Stimulated activated CD8-positive, alpha-beta memory T cell treated with anti-CD3 and anti-CD28 coated beads, Interleukin-15, amount 100 ng/mL, for 24 hours (primary cell): ENCODE measurements at places on chromosomes 6 and 20.
A peak's percentile ranks its signal among the peaks of the same experiment; 100 is the strongest.

GRCh38 chr6:21151530-21151929 lies 442.0 kb upstream of the SOX4 start:
- no peak for DNase-seq

GRCh38 chr6:117072781-117073180 lies 192.6 kb upstream of the VGLL2 start:
- no peak for DNase-seq

- no peak for DNase-seq
Observed at GRCh38 chr20:15141861-15142260, 804.4 kb upstream of the FLRT3 start.

GRCh38 chr20:59723607-59724456 lies 119.5 kb downstream of the PHACTR3 start:
- DNase-seq: no peak

GRCh38 chr20:55175081-55175480 lies 699.7 kb downstream of the DOK5 start:
- DNase-seq: no peak

DNA sequence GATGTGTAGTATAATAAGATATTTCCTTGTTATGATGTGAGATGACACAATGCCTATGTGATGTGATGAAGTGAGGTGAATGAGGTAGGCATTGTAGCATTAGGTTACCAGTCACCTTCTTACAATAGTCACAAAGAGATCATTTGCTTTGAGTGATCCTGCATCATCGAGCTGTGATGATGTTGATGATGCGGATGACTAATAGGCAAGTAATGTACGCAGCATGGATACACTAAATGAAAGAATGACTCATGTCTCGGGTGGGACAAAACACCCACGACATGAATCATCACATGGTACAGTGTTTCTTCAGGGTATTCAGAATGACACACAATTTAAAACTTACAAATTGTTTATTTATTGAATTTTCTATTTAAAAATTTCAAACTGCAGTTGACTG lies 806.3 kb upstream of the GJE1 start:
- DNase-seq: no peak

- DNase-seq: no peak
Observed at GRCh38 chr6:137904822-137905617, 38.0 kb downstream of the TNFAIP3 start.

- DNase-seq: no peak
Observed at GRCh38 chr20:37198932-37199660, 19.7 kb upstream of the MROH8 start.

- DNase-seq: no peak
Observed at GRCh38 chr20:53869466-53870258, 200.7 kb downstream of the BCAS1 start.

DNA sequence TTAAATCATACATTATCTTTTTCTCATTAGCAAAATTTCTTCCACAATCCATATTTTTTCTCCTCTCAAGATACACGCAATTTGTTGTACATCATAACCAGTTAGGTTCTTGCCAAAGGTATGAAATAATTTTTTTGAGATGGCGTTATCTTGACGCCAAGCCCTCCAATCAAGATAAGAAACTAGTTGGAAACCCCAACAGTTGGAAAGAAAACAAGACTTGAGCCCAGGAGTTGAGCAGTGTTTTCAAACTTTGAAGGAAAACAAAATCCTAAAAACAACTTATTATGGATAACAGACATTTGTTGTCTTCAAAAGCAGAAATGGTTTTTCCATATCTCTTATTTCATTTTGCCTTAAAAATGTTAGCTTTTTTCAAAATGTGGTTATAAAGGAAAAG lies 184.8 kb downstream of the SLC24A3 start:
- DNase-seq: no peak

DNA sequence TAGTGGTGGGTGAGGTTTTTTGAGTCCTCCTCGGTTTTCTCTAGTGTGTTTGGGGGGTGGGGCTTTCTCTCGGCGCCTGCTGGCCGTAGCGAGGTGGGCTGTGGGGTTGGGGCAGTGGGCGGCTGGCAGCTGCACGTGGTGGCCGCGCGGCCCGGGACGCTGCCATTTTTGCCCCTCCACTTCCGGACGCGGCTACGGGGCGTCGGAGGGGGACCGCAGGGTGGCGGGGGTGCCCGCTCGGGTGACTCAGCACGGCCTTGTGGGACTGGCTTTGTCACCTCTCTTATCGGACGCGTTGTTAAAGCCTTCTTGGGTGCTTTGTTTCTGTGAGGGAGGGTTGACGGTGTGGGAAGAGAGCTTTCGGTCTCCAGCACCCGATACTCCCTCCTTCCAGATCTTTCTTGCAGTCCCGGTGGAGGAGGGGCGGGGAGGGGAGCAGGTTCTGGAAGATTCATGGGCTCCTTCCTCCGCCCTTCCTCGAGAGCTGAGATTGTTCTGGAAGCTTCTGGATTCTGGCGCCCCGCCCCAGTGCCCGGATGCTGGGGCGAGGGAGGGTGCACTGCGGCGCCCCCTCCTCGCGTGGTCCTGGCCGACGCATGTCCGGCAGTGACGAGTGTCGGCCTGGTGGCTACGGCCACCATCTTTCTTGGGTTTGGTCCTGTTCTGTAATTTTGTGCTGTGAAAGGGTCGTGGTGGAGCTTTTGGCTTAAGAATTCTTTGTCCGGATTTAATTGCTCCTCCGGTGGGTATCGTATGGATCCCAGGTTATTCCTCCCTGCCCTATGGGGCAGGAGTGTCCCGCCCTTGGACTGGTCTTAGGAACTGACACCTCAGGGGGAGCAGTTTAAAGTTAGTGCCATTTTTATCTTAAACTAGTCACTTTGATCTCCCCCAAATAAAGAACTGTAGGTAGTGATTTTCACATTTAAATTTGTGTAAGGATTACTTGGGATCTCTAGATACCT lies 719 bp downstream of the HSP90AB1 start:
- DNase-seq: peak; percentile 79

- no peak for DNase-seq
Observed at GRCh38 chr6:80543598-80544222, 437.2 kb downstream of the BCKDHB start.

DNA sequence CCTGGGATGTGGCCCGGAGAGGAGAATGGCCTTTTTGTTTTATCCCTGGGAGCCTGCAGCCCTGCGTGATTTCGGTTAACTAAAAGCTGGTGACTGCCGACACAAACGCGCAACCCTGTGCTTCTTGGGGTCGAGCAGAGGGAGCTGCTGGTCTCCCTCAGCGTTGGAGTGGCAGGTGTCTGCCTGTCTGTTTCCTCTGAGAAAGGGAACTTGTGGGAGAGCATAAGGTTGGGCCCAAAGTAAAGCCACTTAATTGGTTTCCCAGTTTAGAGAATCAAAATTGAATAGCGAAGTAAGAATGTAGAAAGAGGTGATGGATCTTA lies 500 bp downstream of the LTV1 start:
- no peak for DNase-seq

GRCh38 chr6:45226081-45226480 lies 102.0 kb upstream of the RUNX2 start:
- no peak for DNase-seq

DNA sequence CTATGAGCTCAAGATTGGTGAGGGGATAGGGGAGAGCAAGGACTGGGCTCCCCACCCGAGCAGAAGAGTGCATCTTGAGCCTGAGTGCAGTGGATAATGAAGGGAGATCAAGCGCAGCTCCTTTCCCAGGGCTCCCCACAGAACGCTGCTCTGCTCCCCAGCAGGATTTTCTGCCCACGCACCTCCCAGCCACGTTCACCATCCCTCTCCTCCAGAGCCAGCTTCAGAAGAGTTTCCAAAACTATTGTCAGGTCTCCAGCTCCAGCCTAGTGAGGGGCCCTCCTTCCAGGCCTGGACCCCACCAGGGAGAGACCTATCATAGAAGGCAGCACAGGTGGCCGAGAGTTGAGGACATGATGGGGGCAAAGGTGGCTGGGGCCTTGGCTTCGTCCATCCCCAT lies 34.5 kb downstream of the FOXP4 start:
- DNase-seq: no peak

DNA sequence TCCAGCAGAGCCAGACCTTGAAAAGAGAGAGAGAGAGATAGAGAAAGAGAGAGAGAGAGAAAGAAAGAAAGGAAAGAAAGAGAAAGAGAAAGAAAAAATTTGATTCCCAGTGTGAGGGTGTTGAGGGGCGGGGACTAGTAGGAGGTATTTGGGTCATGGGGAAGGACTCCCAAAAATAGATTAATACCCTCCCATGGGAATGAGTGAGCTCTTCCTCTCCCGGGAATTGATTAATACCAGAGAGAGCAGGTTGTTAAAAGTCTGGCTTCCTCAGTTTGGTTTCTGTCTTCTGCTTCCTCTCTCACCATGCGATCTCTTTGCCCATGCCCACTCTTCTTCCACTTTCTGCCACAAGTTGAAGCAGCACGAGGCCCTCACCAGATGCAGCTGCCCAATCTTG lies 28.8 kb upstream of the CFAP206 start:
- no peak for DNase-seq

DNA sequence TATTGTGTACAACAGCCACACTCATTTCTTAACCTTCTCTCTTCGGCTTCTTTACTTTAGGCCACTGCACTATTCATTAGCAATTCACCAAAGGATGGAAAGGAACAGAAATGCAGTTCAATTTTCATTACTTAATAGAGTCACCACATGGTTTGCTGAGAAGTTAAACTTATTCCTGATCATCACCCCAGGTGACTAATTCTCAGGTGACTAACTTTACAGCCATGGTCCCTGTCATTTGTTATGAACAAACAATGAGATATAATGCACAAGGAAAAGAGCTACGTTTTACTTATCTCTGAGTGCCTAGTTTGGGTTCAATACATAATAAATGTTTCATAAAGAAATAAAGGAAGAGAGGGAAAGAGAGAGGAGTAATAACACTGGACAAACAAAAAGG lies 45.8 kb upstream of the DST start:
- no peak for DNase-seq

- no peak for DNase-seq
Observed at GRCh38 chr6:113442040-113442439, 415.1 kb upstream of the MARCKS start.

DNA sequence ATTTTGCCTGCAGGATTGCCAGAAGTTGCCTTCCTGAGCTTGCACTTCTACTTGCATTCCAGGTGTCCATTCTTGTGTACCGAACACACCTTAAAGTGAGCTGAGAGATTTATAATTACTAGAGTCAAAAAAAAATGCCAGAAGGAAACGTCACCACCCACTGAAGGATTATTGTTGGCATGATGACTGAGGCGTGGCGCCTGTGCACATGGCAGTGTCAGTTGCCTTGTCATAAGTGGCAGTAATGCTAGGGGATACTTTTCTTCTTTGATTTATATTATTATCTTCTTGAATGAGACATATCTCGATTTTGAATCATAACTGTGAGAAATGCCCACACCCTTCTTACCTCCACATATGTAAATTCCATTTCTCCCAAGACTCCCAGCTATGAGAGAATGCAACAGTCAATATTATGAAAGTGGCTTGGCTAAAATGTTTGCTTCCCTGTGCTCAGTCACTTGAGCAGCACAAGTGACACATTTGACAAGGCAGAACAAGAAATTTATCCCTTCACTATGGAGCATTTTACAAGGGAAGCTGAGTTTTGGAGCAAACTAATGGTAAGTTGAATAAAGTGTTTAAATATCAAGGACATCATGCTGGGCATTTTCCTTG lies 149.5 kb upstream of the SASH1 start:
- DNase-seq: no peak

DNA sequence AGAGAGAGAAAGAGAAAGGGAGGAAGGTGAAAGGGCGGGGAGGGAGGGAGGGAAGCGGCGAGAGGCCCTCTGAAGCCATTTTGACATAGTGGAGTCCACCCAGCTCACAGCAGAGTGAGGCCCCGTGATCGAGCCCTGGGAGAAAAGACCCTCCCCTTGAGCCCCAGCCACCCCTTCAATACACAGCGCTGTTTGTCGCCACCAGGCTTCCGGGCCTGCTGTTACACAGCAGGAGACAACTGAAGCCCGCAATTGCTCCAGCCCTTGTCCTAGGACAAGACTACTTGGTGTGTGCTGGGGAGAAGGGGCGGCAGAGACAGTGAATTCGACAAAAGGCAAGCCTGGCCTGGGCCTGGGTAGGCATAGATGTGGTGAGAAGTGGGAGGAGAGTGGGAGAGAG lies 67.3 kb downstream of the PRR18 start:
- DNase-seq: no peak

DNA sequence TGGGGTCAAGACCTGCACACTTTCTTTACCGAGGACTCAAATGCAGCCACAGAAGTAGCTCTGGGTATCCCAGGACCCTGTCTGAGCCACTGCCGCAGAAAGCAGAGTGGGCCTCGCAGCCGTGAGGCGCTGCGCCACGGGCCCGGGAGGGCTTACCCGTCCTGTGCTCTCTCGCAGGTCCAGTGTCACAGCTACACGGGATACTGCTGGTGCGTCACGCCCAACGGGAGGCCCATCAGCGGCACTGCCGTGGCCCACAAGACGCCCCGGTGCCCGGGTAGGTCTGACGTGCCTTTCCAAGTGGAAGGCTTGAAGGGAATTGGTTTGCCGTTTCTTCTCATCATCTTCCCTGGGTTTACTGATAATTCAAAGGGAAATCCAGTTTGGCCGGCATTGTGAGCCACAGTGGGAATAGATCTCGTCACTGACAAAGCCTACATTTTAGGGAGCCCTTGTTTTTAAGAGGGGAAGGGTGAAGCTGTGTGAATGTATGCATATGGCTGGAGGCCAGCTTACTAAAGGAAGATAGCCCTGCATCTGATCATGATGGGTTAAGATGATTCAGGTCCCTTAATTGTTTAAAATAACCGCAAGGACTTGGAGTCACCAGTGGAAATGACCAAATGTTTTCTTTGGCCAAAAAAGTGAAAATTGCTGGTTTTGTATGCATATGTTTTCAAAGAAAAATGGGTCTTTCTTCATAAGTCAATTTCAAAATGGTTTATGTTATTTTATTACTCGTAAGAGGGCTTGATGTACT lies 86.6 kb downstream of the SMOC2 start:
- no peak for DNase-seq

- no peak for DNase-seq
Observed at GRCh38 chr6:32424589-32425300, 14.9 kb upstream of the HLA-DRA start.

- DNase-seq: no peak
Observed at GRCh38 chr6:96626759-96627364, 63.9 kb downstream of the FHL5 start.

DNA sequence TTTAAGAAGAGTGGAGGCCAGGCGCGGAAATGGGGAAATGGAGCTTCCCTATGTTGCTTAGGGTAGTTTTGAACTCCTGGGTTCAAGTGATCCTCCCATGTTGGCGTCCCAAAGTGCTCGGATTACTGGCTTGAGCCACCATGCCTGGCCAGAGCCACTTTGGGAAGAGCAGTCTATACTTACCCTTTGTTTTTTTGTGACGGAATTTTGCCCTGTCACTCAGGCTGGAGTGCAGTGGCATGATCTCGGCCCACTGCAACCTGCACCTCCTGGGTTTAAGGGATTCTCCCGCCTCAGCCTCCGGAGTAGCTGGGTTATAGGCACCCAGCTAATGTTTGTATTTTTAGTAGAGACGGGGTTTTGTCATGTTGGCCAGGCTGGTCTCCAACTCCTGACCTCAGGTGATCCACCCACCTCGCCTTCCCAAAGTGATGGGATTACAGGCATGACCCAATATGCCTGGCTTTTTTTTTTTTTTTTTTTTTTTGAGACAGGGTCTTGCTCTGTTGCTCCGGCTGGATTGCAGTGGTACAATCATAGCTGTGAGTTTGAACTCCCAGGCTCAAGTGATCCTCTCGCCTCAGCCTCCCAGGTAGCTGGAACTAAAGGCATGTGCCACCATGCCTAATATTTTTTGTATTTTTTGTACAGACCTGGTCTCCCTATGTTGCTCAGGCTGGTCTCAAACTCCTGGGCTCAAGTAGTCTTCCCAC lies 18.0 kb downstream of the PPP1R10 start:
- DNase-seq: no peak

- DNase-seq: no peak
Observed at GRCh38 chr20:36614781-36615557, 9.4 kb downstream of the RAB5IF start.

- DNase-seq: no peak
Observed at GRCh38 chr6:46921731-46922130, at the start of gene ADGRF5. ADGRF5 (minus strand) TSS chr6:46921938; CDS start chr6:46906762, 15,176 bp downstream.
